Activated CD8-positive, alpha-beta memory T cell treated with anti-CD3 and anti-CD28 coated beads for 36 hours (primary cell): ENCODE measurements at places on chromosomes 16 and 17. TPM values are rescaled to one million over a fixed set of nuclear protein-coding genes. Genes with fewer than 3 reads are reported as not detected.

Gene SYCE1L
- 4.2 TPM for total RNA-seq

Gene ACSM2A
- total RNA-seq, result not detected

Gene CENPT
- total RNA-seq, result 49.3 TPM

Gene ABCA6
- total RNA-seq, result 0.04 TPM

Gene HCRT
- not detected for total RNA-seq
